Activated effector memory CD4-positive, alpha-beta T cell treated with anti-CD3 and anti-CD28 coated beads, Interleukin-2, amount 50 U/mL, for 16 hours (primary cell): ENCODE measurements at places on chromosomes 3 and 15.
A peak's percentile ranks its signal among the peaks of the same experiment; 100 is the strongest.

DNA sequence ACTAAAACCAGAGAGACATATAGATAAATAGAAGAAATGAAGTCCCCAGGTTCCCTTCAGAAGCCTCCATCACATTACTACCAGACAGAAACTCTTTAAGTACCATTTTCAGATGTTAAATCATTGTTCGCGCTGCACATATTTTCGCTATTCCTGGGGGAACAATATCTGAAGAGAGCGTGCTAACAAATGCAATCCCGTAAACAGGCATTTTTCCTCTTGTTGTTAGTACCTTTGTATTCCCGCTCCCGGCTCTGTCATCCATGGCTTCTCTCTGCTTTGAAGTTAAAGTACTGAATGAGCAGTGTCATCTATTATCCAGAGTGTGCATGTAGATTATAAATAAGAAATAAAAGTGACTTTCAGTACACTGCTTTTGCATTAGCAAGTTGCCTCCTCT, 412.3 kb downstream of the FOXP1 start:
- no peak for DNase-seq

- no peak for DNase-seq
Measured at GRCh38 chr15:98536976-98537375, 111.4 kb upstream of the IGF1R start.

GRCh38 chr3:60933824-60934223, 317.4 kb downstream of the FHIT start:
- DNase-seq: no peak

DNA sequence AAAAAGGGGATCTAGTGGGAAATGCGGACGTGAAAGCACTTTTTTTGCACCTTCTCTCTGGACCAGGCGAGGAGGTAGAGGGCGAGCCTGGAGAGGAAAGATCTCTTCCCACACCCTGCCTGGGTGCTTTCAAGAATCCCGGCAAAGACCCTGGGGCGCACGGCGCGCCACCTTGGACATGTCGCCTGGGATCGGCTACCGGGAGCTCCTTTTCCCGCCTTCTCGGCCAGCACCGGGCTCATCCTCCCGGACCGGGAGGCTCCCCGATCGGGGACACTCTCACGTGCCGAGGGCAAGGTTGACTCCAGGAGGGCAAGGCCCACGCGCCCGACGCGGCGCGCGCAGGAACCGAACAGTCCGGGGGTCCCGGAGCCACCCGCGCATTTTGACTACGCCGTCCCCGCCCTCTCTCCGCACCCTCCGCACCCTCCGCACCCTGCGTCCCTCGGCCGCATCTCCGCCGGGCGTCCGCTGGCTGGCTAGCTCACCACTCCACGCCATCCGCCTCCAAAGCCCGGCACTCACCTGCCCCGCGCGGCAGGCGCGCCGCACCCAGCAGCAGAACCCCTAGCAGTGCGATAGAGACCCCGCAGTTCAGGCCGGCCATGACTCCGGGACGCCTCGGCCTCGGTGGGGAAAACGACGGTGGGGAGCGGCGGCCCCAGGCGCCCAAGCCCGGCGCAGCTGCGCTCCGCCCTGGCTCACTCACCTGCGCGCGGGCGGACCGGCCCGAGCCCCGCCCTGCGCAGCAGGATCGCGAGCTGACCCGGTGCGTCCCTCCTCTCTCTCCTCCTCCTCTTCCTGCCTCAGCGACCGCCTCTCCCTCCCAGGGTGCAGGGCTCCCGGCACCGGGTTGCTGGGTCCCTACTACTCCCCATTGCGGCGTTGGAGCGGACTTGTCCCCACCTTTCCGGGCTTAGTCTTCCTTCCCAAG, at the start of gene CDCP1:
Gene CDCP1 (minus strand): TSS at position 698 of the 934 bp plus-strand sequence. CDS start 91 bp downstream, at position 607.
- no peak for DNase-seq

GRCh38 chr3:24899373-24899772, 404.7 kb upstream of the THRB start:
- DNase-seq: no peak

GRCh38 chr3:149604125-149604875, 53.5 kb downstream of the WWTR1 start:
- no peak for DNase-seq

- no peak for DNase-seq
Measured at GRCh38 chr3:64270142-64270865, 45.0 kb upstream of the PRICKLE2 start.

DNA sequence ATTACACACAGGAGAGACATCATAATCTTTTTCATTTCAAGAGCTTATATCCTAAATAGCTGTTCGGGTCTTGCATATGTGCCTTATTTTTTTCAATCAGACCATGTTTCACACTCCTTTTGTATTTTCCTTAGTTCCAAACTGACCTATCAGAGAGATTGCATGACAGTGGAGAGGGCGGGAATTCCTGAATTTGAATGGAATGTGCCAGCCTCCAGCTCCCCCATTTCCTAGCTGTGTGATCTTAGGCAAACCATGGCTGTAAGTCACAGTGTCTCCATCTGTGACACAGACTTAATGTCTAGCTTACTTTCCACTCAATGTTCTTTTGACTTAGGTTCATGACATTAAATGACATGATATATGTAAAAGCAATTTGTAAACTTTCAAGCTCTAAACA, 62.0 kb upstream of the CSTA start:
- no peak for DNase-seq

GRCh38 chr3:99686955-99687612, 48.7 kb downstream of the COL8A1 start:
- peak; percentile 66 for DNase-seq

GRCh38 chr3:112604536-112604935, 36.4 kb downstream of the CCDC80 start:
- no peak for DNase-seq

DNA sequence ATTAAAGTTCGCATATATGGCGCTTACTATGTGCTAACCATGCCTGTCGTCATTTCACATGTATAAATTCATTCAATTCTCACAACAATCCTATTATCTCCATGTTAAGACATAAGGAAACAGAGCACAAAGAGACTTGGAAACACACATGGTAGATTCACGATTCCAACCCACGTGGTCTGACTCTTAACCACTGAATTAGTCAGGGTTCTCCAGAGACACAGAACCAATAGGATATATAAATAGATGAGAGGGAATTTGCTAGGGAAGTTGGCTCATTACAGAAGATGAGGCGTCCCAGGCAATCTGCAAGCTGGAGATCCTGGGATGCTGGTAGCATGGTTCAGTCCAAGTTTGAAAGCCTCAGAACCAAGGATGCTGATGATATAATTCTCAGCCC, 765.3 kb downstream of the TBL1XR1 start:
- DNase-seq: no peak

- no peak for DNase-seq
Measured at GRCh38 chr3:37559461-37559860, 302.2 kb upstream of the CTDSPL start.

DNA sequence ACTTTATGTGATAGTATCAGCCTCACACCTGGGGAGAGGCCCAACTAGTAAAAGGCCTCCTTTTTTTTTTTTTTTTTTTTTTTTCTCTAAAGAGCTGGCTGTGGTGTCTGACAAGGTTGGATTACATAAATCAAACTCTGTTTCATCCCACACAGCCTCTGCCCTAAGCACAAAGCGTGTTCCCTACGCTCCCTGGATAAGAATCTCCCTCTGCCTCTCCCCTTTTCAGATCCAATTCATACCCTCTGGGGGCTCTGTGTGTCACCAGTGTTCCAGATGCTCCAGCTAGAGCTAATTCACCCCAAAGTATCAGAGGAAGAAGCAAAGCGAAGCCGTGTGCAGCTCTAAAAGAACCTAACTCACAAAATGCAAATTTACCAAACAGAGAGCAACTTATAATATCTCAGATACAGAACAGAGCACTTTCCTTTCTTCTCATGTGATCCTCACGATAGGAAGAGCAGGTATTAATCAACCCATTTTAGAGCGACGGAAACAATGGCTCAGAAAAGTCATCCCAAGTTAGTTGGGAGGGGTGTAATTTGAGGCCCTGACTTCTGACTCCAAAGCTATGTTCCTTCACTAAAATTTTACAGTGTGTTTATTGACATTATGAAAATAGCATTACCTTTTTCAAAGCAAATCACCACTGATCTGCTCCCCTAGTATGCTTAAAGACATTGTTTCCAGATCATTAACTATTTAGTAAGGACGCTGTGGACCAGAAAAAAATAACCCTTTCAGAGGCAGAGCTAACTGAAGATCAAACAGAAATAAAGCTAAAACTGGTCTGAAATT, 12.4 kb downstream of the BMF start:
- DNase-seq: no peak

GRCh38 chr15:23690450-23690852, 3.3 kb upstream of the NDN start:
- DNase-seq: no peak

DNA sequence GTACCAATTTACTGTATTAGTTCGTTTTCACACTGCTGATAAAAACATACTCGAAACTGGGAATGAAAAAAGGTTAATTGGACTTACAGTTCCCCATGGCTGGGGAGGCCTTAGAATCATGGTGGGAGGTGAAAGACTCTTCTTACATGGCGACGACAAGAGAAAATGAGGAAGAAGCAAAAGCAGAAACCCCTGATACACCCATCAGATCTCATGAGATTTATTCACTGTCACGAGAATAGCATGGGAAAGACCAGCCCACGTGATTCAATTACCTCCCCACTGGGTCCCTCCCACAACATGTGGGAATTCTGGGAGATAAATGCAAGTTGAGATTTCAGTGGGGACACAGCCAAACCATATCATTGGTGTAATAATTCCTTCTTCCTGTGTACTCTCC, 69.6 kb downstream of the C3orf20 start:
- no peak for DNase-seq

- DNase-seq: no peak
Measured at GRCh38 chr15:50168783-50169411, 13.1 kb upstream of the SLC27A2 start.

DNA sequence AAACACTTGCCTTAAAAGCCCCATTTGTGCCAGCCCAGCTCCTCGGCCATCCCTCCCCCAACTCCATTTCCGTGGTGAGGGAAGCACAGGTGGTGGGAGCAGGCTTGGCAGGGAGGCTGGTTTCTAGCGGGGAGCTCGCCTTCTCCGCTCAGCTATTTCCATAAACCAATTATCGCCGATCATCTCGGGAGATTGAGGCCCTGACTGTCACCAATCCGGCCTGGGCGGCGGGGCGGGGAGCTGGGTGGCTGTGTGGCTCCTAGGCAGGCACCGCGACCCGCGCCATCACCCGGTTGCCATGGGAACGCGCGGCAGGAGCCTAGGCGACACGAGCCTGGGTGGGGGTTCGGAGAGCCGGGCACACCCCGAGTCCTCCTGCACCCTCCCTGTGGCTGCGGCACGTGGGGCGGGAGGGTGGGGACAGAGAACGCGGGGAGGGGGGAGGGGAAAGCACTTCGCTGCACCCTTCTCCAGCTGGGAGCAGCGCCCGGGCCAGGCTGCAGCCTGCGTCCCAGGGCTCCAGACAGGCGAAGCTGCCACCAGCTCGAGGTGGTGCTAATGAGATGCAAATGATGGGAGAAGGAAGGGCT, 9.3 kb downstream of the CCDC33 start:
- no peak for DNase-seq

GRCh38 chr15:62578546-62578945, 413.5 kb upstream of the C2CD4B start:
- no peak for DNase-seq

DNA sequence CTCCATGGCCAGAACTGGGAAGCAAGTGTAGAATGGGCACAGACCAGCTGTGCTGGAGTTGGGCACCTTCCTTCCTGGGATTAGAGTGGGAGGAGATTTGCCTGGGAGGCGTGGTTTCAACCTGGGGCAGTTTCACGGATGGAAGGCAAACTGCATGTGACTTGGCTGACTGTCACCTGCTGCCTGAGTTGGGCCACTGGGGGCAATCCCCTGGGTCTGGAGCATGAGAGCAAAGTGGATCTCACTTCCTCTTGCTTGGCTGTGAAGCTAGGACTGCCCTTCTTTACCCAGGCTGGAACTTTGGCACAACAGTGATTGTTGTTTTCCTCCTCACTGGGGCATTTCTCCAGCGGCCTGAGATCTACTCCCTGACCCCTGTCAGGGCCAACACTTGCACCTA, 1247.0 kb upstream of the EPHA6 start:
- DNase-seq: no peak

DNA sequence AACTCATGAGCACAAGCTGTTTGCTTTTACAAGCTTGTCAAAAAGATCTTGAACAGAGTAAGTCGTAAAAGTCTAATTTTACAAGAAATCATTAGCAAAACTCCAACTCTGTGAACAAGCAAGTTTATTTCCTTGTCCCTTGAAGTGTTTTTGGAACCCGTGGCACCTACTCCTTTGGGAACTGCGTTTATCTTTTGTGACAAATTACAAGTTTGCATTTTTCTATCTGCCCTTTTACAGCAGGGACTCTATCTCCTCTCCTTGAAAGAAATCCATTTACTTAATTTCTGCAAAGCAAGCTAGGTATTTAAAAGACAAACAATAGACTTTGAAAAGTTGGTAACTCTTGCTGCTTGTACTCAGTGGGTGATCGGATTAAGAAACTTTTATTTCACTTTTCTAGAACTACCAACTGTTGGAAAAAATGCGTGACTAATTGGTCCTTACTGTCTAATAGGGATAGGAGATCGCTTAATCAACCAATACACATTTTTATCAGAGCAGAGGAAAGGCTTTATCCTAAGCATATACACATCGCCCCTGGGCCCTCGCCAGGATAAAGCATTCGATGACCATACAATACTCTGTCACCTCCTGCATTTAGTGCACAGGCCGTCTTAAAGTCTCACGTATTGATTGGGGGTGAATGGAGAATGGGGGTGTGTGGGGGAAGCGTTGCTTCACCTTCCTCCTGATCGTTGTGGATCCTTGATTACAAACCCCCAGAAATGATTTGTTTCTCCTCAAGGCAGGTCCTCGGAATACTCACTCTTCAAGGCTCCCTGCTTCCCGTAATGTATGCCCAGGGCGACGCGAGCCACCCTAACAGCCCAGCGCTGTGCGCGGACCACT, 1.7 kb downstream of the PRTG start:
- DNase-seq: no peak

GRCh38 chr15:34721802-34722438, 32.9 kb downstream of the GJD2 start:
- no peak for DNase-seq

DNA sequence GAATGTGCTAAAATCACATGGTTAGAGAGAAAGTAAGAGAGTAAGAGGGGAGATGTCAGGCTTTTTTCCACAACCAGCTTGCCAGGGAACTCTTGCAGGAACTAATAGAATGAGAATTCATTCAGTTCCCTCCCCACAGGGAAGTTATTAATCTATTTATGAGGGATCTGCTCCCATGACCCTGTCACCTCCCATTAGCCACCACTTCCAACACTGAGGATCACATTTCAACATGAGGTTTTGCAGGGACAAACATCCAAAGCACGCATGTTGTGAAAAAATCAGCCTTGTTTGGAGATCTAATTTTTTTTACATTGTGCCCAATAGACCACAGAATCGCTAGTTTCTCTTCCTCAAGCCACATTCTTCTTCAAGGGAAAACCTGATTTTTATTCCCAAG, 904.0 kb downstream of the TBL1XR1 start:
- DNase-seq: no peak

DNA sequence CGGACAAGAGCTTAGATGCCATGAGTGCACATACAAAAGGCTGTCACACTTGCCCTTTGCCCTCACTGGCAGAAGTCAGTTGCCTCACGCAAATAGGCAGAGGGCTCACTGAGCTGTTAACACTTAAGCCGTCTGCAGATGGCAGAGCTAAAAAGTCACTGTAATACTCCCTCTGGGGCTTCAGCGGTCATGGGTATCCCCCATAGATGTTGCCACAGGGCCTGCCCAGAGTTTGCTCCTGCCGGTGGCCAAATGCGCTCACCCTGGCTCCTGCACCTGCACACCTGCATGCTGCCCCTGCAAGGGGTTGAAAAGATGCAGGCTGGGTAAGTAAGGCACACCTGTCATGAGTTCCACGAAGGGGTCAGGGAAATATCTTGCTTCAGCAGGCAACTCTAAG, 741.5 kb downstream of the EDEM1 start:
- no peak for DNase-seq
